ENCODE measurements at places on chromosomes 1 and 21.

- no peak for DNase-seq
Observed at GRCh38 chr1:32702599-32703478, at the start of gene SYNC. Gene SYNC, minus strand, starts transcription at chr1:32702770. Its CDS starts 110 bp downstream, at chr1:32702660.

- DNase-seq = no peak
Observed at GRCh38 chr1:186497651-186498050, 36.7 kb upstream of the PDC start.

DNA sequence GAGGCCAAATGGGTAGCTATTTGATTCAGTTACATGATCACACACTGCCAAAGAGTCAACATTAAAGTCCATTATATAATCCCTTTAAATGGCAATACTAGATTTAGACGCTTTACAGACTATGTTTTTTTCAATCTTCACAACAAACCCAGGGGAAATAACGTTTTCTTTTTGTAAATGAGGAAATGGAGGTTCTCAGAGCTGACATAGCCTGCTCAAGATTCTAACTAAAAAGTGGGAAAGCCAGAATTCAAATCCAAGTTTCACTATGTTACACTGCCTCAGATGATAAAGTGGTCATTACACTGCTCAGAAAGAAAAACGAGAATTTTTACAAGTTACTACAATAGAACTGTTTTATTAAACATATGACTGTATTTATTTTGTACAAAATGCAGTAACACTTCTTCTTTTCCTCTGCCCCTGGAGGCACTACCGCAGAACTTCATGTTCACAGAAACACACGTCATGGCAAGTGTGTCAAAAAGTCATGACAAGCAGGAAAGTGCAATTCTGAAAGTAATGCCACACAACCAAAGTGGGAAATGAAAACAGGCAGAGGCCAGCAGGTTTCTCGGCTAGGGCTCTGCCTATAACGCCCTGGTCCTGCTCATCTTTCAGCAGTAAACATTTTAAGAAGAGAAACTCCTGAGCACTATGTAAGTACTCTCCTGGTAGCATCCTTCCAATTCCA, 19.0 kb downstream of the THEMIS2 start:
- no peak for DNase-seq

DNA sequence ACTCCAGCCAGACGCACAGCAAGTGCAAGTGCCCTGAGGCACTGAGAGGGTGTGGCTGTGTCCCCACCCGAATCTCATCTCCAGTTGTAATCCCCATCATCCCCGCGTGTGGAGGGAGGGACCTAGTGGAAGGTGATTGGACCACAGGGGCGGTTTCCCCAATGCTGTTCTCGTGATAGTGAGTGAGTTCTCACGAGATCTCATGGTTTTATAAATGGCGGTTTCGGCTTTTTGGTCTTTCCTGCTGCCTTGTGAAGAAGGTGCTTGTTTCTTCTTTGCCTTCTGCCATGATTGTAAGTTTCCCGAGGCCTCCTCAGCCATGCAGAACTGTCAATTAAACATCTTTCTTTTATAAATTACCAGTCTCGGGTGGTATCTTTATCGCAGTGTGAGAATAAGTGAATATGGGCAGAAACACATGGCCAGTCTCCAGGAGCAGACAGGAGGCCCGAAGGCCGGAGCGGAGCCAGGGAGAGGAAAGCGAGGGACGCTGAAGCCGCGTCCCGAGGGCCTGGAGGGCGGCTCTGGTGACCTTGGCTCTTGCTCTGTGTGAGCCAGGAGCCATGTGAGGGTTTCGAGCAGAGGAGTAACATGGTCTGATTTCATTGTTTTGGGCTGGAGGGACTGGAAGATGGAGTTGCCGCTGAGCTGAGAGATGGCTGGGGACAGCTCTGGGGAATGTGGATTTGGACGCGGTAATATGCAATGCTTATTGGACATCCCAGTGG, 76.0 kb upstream of the C1orf174 start:
- no peak for DNase-seq

GRCh38 chr1:182460550-182460951, 10.6 kb downstream of the RGSL1 start:
- DNase-seq = no peak

- no peak for DNase-seq
Observed at GRCh38 chr1:66393586-66394287, 140.2 kb upstream of the SGIP1 start.

DNA sequence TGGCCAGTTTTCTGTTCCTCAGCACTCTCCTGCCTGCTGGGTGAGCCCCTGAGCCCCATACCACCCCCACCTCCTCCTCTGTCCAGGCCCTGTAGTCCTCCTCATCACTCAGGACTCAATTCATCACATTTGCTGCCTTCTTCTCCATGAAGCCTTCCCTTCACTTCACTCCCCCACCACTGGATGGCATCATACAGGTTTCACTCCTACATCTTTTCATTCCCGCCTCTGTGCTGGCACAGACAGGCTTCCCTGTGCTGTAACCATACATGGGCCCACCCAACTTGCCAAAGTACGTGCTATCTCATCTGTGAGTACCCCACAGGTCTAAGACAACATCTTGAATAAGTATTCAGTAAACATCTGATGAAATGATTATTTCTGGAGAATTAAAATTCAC, 56.9 kb downstream of the SLC45A1 start:
- no peak for DNase-seq
